ENCODE measurements at places on chromosomes 3 and 15.

- peak; percentile 96 for DNase-seq
These were observed 16.9 kb downstream of the VPS18 start for GRCh38 chr15:40911141-40911540.

GRCh38 chr15:95416576-95416975, 913.9 kb upstream of the NR2F2 start:
- no peak for DNase-seq

DNA sequence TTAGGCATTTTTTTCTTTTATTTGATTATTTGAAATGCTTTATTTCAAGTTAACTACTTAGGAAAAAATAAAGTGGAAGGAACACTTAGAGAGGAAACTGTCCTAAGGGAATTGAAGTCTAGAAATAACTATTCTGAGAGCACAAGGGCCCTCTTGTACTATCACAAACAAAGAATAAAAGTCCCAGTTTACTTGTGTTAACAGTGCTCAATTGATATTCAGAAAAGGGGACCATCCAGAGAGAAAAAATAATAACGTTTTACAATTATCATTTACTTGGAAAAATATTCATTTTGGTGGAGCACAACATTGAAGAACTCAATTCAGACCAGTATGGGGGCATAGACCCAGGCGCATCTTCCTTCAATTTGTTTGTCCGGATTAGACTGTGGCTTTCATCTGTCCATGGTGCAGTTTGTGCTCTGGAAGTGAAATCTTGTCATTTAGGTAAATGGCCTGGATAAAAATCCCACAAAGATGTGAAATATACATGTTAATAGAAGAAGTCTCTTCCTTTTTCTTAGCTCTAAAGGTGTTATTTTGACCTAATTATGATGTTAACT, 54.5 kb upstream of the SAMMSON start:
- DNase-seq: no peak

DNA sequence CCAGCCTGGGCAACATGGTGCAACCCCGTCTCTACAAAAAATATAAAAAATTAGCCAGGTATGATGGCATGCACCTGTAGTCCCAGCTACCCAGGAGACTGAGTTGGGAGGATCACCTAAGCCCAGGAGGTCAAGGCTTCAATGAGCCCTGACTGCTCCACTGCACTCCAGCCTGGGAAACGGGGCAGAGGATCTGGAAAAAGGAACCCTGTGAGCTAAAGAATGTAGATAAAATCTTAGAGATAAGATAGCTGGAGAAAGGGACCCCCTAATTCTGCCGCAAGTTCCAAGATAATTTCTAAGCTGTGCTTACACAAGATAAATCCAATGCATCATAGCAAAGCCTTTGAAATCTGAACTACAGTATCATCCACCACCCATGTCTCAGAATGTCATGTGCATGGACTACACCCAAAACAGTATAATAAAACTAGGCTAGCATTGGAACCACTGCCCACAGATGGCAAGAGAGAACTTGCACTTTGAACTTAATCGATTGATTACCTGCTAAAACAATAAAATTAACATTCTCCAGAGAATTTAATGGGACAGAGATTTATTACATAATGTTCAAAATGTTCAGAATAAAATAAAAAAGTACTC, 99.9 kb downstream of the TRIM42 start:
- DNase-seq: peak; percentile 52

DNA sequence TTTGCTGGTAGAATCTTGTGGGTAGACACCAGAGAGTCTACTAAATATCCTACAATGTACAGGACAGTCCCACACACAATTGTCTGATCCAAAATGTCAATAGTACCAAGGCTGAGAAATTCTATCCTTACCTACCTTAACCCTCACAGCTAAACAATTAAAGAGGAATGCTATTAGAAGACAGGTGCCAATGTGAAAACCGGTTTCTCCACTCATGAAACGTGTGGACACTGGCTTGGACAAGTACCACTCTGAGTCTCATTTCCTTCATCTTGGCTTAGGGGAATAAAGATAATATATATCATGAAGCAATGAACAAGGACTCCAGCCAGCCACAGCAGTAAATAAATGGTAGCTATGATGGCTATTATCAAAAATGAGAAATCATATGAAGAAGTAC, 90.2 kb downstream of the RFTN1 start:
- no peak for DNase-seq

- no peak for DNase-seq
These were observed 711.3 kb downstream of the ROBO1 start for GRCh38 chr3:79056498-79056897.

GRCh38 chr3:142366434-142366833, 81.4 kb downstream of the XRN1 start:
- peak; percentile 11 for DNase-seq

DNA sequence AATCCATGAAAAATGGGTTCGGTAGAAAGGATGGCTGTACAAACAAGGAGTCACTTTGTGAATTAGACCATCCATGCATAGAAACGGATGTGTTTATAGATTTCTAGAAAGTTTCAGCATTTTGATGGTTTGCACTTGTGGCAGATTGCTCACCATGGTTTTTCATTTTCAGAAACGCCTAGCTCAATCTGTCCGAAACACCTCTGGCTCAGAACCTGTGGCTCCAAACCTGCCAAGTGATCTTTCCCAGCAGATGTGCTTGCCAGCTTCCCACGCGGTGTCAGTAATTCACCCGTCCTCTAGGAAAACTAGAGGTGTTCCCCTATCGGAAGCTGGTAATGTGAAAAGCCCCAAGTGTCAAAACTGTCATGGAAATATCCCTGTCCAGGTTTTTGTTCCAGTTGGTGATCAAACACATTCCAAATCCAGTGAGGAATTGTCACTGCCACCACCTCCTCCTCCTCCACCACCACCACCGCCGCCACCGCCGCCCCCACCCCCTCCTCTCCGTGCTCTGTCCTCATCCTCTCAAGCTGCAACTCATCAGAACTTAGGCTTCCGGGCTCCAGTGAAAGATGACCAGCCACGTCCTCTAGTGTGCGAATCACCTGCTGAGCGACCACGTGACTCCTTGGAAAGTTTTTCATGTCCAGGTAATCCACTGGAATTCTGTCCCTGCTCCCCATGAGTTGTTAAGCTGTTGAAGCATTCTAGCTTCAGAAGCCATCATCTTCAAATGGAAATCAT, 21.2 kb downstream of the WHAMM start:
- DNase-seq: no peak

DNA sequence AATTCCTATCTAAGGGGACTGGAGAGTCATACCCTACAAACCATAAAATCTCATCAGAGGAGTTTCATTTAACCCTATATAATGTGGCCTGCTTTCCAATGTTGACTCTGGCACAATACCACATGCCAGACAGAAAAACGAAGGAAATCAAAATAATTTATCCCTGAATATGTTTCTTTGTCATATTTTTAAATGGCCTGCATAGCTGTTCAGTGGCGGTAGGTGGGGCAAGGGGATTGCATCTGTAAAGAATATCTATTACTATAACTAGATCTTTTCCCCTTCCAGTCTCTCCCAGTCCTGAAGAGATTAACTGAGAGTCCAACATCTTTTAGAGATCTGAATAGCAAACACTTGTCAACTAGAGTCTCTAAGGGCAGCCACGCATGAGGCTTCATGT, 278.1 kb upstream of the CTNNB1 start:
- no peak for DNase-seq

DNA sequence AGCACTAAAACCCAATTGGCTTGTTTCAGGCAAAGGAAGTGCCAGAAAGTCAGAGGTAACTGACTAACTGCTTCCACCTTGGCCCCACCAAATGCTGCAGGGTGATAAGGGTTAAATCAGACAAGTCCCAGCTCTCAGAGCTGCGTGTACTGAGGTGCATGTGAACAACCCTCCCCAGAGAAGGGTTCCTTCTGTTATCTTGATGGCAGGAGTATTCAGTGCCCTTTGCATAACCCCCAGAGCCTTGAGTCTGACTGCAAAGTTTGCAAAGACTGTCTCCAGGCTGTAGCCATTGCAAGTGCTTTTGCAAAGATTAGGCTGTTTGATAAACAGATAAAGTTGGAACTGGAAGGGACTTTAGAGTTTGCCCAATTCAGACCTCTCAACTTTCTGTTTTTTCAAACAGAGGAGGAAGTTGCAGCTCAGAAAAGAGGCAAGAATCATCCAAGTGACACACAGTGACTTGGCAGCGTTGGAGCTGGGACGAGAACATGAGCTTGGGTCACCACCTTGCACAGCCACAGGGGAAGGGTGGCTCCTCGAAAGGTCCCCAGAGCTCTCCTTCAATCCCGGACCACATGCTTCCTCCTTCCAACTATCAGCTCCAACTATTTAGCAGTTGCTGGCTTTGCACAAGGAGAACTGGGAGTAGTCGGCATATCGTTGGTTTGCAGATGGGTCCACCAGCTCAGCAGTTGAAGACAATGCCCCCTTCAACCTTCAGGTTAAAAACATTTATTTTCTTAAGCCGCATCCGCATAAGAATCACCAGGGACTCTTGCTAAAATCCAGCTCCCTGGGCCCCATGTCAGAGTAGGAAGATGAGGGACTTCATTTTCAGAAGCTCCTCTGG, 224.8 kb upstream of the HES1 start:
- peak; percentile 51 for DNase-seq

GRCh38 chr3:147404000-147404799, 2.1 kb downstream of the ZIC4 start:
- no peak for DNase-seq

DNA sequence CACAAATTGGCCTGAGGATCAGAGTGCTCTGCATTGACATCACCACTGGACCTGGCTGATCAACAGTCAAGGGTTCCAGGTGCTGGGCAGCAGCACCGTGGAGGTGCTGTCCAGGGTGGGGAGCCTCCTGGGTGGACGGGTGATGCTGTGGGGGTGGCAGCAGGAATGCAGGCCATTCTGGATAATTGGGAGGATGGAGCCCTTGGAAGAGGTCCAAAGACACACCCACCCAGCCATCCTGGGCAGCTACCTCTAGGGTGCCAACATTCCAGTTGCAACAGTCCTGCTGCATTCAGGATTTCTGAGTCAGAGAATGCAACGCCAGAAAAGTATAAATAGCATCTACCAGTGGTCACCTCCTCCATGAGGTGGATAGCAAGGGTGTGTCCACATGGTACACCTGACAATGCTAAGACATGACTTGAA, 26.8 kb downstream of the STARD5 start:
- DNase-seq: no peak

GRCh38 chr15:31285772-31286261, 40.8 kb upstream of the KLF13 start:
- no peak for DNase-seq

DNA sequence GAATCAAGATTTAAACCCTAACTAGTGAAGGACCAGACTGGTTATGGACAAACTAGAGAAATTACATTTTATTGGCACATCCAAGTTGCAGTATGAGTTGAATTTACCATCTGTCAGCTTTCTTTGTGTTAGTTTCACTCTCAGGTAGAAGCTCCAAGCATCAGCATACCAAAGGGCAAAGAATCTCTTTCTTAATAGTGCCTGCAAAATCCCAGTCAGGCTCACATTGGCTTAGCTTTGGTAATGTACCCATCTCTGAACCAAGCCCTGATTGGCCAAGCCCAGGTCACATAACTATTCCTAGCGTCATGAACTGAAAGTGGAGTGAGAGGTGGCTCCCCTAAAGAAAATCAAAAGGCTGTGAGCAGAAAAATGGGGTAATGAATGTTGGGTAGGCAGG, 66.9 kb downstream of the CCNL1 start:
- no peak for DNase-seq

GRCh38 chr3:143476965-143477640, 357.5 kb downstream of the CHST2 start:
- peak; percentile 4 for DNase-seq

GRCh38 chr15:31100738-31101137, 787 bp downstream of the TRPM1 start:
- no peak for DNase-seq

GRCh38 chr15:37096558-37097143, 3.7 kb downstream of the MEIS2 start:
- DNase-seq: peak; percentile 48

DNA sequence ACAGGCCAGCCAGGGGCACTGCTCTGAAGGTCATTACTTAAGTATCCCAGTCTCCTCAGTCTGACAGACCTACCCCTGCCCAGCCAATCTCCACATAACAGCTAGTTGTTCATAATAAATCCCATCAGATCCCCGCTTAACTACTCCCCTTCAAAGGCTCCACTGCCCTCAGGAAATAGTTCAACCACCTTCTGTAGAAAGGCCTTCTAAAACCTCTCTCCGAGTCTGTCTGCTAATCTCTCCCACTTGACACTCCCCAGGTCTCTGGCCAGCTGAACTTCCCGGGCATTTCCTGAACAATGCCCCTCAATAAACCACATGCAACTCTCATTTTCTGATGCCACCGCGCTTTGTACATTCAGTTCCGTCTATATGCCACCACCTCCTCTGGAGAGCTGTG, 6.0 kb downstream of the PRC1 start:
- DNase-seq: peak; percentile 38

DNA sequence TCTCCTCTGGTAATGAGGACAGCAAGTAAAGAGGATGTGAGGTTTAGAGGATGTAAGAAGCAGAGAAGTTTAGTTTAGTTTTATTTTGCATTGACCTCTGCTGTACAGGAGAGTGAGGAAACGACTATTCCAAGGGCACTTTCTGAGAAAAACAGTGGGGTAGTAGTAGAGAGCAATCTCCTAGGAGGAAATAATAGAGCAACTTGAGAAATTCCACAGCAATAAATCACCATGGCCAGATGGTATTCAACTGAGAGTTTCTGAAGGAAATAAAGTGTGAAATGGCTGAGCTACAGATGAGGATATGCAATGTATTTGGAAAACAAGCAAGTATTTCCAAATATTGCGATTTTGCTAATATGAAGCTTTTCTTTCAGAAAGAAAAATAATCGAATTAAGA, 118.9 kb downstream of the DPH6 start:
- peak; percentile 85 for DNase-seq

- DNase-seq: no peak
These were observed 37.6 kb downstream of the ICE2 start for GRCh38 chr15:60441331-60441730.

- peak; percentile 63 for DNase-seq
These were observed 14.0 kb downstream of the VILL start for GRCh38 chr3:38004415-38005075.

GRCh38 chr15:74127954-74128784, 2.2 kb upstream of the ISLR2 start:
- DNase-seq: no peak

DNA sequence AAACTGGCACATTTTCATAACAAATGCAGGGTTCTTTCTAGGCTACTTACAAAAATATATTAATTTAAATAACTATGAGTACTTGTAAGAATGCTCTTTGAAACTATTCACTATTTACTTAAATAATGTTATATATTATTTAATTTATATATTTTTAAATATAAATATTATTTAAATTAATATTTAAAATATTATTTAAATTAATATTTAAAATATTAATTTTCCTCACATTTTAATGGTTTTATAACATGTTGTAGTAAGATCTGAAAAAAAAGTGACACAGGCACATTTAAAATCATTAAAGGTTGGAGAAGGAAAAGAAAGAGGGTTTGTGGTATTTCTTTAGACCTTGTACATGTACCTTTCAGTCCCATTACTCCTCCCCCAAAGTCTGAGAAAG, 34.6 kb downstream of the CCDC14 start:
- no peak for DNase-seq

- no peak for DNase-seq
These were observed 6.3 kb upstream of the GTPBP8 start for GRCh38 chr3:112984485-112984884.

GRCh38 chr3:134407239-134407625, 33.0 kb upstream of the AMOTL2 start:
- DNase-seq: peak; percentile 94

- DNase-seq: no peak
These were observed 3.9 kb downstream of the NEIL1 start for GRCh38 chr15:75350601-75351361.
